Neuronal stem cell (in vitro differentiated cells): ENCODE measurements at places on chromosomes 11 and 22.
A peak's percentile ranks its signal among the peaks of the same experiment; 100 is the strongest.

DNA sequence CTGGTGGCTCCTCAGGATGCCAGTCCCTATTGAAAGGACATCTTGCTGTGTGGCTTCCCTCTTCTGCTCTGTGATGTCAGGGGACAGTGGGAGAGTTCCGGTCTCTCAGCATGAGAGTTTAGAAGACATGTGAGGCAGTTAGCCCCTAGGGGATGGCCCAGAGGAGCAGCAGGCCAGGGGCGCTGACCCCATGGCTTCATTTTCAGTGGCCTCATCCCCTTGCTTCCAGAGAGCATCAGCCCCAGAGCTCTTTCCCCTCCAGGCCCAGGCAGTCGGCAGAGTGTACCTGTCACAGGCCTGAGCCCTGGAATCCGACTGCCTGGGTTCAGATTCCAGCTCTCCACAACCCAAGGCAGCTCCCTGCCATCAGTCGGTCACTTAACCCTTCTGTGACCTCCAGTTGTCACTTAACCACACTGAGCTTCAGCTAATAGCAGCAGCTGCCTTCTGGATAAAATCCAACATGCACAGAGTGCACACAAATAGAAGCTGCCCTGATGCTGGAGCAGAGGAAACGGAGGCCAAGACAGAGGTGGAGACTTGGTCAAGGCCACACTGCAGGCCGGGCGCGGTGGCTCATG is 14.1 kb upstream of the LRRC10B start:
- no peak for DNase-seq

- no peak for DNase-seq
These were observed 234.5 kb downstream of the NXPE2 start for GRCh38 chr11:114912826-114913225.

DNA sequence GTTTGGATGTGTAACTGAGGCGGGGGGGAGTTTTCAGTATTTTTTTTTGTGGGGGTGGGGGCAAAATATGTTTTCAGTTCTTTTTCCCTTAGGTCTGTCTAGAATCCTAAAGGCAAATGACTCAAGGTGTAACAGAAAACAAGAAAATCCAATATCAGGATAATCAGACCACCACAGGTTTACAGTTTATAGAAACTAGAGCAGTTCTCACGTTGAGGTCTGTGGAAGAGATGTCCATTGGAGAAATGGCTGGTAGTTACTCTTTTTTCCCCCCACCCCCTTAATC is 2.3 kb downstream of the MALAT1 start:
- DNase-seq = no peak

DNA sequence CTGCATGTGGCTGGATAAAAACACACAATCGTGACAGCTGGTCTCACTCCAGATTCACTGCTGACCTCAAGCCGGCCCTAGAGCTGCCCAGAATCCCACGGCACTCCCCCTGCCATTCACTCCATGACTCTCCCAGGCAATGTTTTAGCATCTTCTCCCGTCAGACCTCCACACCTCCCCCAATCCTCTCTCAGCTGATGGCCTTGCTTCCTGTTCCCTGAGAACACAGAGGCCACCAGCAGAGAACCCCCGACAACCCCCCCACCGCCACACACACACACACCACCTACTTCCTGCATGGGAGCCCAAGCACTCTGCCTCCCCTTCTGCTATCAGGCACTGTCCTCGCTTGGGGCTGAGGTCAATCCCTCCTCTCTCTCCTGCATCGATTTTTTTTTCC is 9.3 kb downstream of the TNKS1BP1 start:
- no peak for DNase-seq

DNA sequence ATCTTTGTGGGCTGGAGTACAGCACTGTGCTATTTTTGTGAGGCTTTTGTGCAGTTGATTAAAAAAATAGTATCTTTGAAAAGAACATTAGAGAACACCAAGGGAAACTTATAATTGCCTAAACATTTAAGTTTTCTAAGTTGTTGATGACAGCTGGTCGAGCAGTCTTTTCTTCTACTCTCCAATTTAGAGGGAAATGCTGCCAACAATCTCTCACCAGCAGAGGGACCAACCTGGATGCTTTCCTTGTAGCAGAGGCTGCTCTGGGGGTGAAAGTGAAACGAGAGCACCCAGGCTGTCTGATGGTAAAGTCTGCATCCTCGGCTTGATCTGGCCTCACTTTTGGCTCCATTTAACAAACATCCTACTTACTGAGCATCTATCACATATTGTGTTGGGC is 1286.5 kb upstream of the TENM4 start:
- peak; percentile 8 for DNase-seq

DNA sequence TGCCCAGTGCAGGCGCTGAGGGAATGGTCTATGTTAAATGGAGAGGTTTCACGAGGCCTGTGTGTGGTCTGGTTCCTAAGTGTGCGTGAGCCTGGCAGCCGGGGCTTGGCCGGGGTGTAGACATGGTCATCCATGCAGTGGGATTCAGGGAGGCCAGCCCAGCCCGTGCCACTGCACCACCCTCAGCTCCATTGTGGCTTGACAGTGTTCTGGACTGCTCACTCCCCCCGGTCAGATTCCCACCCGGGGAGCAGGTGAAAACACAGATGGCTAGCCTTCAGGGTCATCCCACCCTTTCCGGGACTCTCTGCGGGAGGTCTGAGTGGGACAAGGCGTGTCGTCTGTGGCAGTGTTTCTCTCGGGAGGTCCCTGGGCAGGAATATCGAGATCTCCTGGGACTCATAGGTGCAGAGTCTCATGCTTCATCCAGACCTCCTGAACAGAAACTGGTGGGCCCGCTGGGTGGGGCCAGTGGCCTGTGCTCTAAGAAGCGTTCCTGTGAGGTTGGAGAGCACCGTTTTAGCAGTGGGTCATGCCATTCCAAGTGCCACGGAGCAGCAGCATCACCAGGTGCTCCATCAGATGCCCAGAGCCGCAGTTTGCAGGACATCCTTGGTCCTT is 52.3 kb downstream of the ST14 start:
- DNase-seq = no peak

DNA sequence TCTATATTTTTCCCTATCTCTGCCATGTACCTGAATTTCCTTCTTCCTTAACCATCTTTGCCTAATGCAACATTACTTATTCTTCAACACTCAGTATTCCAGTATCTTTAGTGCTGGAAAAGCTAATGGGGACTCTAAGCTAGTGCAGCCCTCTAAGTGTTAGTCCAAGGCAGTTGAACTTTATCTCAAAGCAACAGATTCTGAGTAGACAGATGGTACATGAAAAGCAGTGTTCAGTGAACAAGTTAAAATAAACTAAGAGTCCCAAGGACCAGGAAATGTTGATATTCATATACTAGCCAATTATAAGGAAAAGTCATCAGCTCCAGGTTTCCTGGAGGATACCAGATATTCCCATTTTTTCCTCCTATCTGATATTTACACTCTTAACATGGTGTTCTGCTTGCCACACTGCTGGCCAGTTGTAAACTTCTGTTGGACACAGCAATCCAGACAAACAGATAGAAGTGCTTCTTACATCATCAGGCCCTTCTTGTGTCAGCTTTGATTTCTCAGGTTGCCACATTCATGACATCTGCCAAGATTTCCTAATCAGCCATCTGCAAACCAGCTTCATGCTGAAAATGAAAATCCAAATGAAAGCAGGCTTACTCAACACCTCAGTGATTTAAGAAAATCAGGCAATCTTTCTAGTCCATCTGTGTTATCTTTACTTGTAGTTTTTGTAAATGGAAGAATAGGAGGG is 255.9 kb upstream of the POU2AF2 start:
- no peak for DNase-seq

- no peak for DNase-seq
These were observed 48.2 kb upstream of the ANO1 start for GRCh38 chr11:70029861-70030380.

DNA sequence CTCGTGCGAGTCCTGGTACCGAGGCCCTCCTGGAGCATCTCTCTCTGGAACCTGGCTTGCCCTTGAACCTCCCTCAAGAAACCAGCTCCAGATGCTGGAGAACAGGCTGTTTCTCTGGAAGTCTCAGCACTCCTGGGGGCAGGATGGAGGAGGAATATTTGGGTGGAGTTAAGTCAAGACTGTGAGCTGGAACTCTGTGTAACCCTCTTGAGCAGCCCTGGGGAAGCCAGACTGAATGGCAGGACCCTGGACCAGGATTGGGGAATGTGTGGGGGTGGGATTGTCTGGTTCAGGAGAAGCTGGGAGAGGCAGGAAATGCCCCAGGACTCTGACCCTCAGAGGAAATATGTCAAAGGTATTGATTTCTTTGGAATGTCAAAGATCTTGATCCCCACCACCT is 7.7 kb downstream of the CREB3L1 start:
- DNase-seq = no peak

- no peak for DNase-seq
These were observed 69.6 kb downstream of the LARGE1 start for GRCh38 chr22:33850724-33851123.

GRCh38 chr11:78420796-78421209 is 3.2 kb upstream of the GAB2 start:
- DNase-seq = no peak

- peak; percentile 50 for DNase-seq
These were observed 1496.5 kb downstream of the FAM181B start for GRCh38 chr11:81237139-81237538.

DNA sequence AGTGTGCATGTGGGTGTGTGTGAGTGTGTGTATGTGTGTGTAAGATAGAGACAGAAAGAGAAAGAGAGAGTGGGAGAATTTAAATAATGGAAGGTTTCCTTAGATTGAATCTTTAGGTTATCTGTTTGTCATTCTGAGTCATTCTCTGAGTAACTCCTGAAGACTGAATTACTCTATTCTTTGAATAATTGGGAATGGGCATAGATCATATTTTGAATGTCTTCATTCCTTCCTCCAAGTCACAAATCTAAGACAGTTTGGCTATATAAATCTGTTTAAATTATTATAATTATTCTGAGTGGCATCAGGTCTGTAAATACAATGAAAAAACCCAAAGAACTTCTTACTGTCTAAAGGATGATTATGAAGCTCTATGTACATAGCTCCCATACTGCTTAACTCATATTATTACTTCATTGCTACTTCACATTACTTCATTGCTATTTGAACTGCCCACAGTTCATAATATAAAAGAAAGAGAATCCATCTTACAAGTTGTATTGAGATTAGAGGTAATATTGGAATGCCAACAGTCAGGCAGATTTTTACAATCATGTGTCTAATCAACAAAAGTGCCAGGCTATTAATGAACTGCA is 346.6 kb upstream of the CCDC179 start:
- DNase-seq = no peak

DNA sequence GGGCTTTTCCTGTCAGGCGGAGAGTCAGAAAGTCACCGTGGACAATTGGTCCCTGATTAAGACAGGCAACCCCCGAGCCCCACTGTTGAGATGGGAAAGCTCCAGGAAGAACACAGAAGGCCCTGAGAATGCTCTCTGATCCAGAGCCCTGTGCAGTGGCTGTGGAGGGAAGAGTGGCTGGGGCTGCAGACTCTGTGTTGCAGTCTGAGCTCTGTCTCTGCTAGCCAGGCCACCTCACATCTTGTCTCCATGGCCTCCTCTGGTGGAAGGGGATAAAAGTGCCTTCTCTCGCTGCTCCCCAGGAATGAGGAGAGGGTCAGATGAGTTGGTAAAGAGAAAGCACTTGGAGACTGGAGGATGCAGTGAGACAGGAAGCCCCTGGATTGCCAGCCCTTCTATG is 141.2 kb downstream of the CEP164 start:
- DNase-seq = no peak

DNA sequence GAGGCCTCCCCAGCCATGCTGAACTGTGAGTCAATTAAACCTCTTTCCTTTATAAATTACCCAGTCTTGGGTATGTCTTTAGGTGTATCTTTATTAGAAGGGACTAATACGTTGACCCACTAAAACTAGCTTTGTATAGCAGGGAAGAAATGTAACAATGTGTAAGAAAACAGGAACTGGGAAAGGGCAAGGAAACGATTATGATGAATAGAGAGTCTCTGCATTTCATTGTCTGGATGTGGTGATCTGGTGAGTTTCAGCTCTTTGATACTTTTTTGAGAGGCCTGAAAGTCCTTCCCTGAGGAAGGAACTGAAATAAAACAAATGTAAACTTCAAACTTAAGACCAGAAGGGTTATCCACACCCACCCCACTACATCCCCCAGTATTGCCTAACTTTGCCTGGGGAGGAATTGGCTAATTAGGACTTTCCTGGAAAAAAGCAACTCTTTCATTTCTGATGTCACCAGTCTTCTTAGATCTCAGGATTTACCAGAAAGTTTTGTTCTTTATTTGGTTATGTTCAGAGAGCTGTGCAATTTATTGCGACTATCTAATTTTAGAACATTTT is 119.0 kb downstream of the LDLRAD3 start:
- DNase-seq = no peak

DNA sequence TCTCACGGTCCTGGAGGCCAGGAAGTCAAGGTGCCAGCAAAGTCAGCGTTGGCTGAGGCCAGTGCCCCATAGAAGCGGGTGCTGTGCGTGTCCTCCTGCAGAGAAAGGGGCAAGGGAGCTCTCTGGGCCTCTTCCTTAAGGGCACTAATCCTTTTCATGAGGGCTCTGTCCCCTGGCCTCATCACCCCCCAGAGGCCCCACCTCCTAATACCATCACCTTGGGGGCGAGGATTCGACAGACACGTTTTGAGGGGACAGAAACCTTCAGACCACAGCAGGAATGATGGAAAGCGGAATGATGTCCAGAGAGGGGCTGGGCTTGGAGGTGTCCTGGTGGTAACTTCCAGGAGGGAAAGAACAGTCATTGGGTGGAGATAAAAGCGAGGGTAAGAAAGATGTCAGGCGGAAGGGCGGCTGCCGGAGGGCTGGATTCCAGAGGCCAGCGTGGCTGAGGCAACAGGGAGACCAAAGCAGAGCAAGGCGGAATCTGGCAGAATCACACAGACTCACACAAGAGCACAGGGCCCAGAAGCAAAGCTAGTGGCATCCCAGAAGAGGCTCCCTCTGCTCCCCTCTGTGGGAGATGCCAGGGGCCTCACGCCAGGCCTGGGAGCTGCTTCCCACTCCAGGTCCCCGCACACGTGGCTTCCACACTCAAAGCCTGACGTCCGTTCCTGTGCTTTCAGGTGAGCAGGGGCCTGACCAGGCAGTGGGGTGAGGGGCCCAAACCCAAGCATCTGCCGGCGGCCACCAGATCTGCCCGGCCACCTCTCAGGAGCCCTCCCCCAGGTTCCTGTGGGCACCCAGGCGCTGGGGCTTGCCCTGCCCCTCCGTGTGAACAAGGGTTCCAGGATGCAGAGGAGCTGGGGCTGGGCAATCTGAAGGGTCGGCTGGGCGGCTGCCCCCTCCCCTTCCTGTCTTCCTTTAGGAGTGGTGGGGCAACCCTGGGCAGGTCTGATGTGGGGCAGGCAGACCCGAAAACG is 784.5 kb downstream of the BRD1 start:
- no peak for DNase-seq

DNA sequence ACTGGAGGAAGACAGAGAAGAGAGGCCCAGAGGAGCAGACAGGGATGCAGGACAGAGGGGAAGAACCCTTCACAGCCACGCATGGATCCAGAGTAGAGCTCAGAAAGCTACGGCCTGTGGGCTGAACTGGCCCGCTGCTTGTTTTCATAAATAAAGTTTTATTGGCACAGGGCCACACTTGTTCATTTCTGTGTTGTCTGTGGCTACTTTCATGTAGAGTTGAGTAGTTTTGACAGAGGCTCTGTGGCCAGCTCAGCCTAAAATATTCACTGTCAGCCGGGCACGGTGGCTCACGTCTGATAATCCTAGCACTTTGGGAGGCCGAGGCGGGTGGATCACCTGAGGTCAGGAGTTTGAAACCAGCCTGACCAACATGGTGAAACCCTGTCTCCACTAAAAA is 26.2 kb upstream of the GAL start:
- DNase-seq = no peak

- no peak for DNase-seq
These were observed 2.3 kb upstream of the OR5B12 start for GRCh38 chr11:58444300-58444699.

GRCh38 chr11:44338026-44338425 is 28.1 kb upstream of the ALX4 start:
- no peak for DNase-seq

GRCh38 chr22:37654563-37655251 is 3.8 kb upstream of the PDXP start:
- DNase-seq = no peak
